ENCODE measurements at places on chromosomes 3 and 15. TPM values are rescaled to one million over a fixed set of nuclear protein-coding genes. Genes with fewer than 3 reads are reported as not detected.
A peak's percentile ranks its signal among the peaks of the same experiment; 100 is the strongest.

The SCN5A gene
- total RNA-seq, result 0.20 TPM

DNA sequence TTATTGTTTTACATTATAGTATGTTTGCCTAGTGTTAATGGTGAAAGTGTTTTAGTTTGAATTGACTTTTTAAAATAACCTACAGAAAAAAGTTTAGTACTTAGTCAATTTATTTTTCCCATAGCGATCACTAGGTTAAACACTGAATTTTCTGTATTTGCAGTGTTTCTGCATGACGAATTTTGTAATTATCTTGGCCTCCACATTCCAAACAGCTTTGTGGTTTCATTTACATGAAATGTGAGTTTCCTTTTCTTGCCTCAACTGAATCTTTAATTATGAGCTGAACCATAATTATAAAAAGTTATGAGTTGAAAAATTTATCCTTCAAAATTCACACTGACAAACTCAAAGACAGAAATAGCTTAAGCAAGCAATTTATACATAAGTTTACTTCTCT lies 235.5 kb downstream of the CTNNB1 start:
- DNase-seq, result no peak

- DNase-seq, result peak; percentile 18
Observed at GRCh38 chr3:128483657-128484403, 9.2 kb downstream of the GATA2 start.

DNA sequence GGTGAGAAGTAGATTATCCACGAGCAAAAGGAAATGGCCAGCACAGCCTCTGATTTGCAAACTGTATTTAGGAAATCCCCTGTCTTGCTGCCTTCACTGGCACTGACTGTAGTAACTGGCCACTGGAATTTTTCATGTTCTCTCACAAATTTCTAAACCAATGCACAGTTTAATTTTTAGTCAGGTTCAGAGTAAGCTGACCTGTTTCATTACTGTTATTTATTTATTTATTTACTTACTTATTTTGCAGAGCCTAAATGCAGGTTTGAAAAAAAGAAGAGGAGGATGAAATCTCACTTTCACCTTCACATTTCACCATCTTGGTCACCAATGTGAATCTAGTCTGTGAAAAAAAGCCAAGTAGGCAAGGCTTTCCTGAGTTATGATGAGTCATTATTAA lies 291.0 kb downstream of the PLOD2 start:
- no peak for DNase-seq

The GALNT15 gene
- total RNA-seq, result 0.10 TPM
